Activated CD4-positive, alpha-beta memory T cell treated with anti-CD3 and anti-CD28 coated beads for 36 hours (primary cell): ENCODE measurements at places on chromosomes 5 and 9. TPM values are rescaled to one million over a fixed set of nuclear protein-coding genes. Genes with fewer than 3 reads are reported as not detected.
A peak's percentile ranks its signal among the peaks of the same experiment; 100 is the strongest.

DNA sequence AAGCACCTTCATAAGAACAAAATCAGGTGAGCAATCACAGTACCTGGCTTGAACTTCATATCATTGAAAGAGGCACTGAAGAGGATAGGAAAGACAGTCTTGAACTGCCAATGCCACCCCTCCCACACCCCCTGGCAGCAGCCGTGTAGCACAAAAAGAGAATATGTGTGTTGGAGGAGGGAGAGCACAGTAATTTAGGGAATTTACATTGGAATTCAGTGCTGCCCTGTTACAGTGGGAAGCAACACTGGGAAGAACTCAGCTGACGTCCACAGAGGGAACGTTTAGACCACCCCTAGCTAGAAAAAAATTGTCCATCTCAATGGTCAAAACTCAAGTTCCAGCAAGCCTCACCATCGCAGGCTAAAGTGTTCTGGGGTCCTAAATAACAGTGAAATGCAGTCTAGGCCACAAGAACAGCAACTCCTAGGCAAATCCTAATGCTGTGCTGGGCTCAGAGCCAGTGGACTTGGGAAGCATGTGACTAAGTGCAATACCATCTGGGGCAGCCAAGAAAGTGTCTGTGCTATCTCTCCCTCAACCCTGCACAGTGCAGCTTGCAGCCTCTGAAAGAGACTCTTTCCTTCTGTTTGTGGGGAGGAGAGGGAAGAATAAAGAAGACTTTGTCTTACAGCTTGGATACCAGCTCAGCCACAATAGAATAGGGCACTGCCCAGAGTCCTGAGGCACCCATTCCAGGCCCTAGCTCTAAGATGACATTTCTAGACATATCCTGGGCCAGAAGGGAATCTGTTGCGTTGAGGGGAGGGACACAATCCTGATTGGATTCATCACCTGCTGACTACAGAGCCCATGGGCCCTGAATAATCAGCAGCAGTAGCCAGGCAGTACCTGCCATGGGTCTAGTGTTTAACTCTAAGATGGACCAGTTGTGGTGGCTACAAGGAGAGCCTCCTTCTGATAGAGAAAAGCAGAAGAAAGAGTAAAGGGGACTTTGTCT is 62.1 kb upstream of the VLDLR start:
- DNase-seq = no peak
- H3K36me3 ChIP-seq = no peaks in the 10 kb centered on the region
- H3K27me3 ChIP-seq = no peaks in the 10 kb centered on the region
- no peaks in the 10 kb centered on the region for H3K4me1 ChIP-seq
- no peak overlapping the region for H3K27ac ChIP-seq
- no peak overlapping the region for H3K4me3 ChIP-seq

DNA sequence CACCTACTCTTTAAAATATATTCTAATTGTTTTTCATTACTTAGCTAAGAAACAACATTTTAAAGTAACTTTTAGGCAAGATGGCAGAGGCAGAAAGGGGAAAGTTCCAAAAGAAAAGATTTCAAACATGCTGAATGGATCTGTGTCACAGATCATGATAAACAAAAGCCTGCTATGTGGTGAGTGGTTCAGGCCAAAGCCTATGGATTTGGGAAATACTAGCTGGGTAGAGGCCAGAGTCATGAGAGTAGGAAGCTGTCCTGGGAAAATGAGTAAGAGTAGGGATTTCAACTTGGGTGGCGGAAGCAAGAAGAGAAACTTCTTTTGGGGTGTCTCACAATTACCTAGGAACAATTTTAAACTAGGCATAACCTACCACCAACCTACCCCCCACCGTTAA is 68.7 kb upstream of the GRHPR start:
- H3K27me3 ChIP-seq = no peaks in the 10 kb centered on the region
- peaks cover 7% of the 10 kb centered on the region for H3K4me1 ChIP-seq
- H3K4me3 ChIP-seq = no peak overlapping the region
- no peak for DNase-seq
- H3K36me3 ChIP-seq = peaks cover 39% of the 10 kb centered on the region

GRCh38 chr5:87300744-87301143 is 33.1 kb downstream of the RASA1 start:
- H3K27ac ChIP-seq = no peak overlapping the region
- no peak overlapping the region for H3K4me3 ChIP-seq
- H3K36me3 ChIP-seq = peaks cover 24% of the 10 kb centered on the region
- no peaks in the 10 kb centered on the region for H3K27me3 ChIP-seq

DNA sequence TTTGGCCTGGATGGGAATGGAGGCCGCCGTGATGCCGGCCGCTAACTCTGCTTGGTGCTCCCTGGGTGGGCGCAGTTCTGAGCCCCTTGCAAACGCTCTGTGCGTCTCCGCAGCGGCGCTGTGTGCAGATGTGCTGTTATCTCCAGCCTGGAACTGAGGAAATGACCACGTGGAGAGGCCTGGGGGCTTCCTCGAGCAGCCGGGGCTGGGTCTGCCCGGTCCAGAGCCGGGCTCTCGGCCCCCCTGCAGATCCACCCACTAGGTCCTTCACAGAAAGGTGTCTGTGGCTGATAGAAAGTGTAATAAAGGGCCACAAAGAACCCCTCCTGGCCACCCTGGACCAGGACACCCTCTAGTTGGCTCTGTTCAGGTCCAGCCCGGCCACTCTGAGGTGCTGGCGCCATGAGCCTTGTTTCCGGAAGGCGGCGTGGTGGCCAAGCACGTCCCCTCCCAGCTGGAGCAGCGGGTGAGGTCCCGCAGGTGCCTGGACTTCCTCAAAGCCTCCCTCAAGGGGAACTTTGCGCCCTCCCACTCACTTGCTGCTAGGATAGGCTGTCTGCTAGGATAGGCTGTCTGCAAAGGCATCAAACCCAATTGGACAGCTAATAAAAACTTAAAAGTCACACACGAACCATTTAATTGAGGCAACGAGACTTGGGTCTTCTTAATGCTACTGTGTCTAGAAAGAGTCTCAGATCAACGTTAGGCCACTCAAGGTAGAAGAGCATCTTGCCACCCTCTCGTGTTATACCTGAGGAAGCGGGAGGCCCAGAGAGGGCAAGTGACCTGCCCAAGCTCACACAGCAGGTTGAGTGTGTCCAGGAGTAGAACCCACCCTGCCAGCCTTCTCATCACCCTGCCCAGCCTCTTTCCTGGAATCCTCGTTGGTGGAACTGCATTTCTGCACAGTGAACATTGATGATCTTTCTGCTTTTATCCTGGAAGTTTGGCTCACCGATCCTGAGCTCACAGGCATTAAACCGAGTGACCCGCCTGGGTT is 109.3 kb upstream of the FCN2 start:
- H3K27ac ChIP-seq = no peak overlapping the region
- no peak for DNase-seq
- no peaks in the 10 kb centered on the region for H3K4me1 ChIP-seq

GRCh38 chr5:118519466-118519865 is 468.9 kb downstream of the DTWD2 start:
- H3K4me1 ChIP-seq = no peaks in the 10 kb centered on the region
- H3K36me3 ChIP-seq = no peaks in the 10 kb centered on the region
- H3K27ac ChIP-seq = no peak overlapping the region
- H3K4me3 ChIP-seq = no peak overlapping the region
- DNase-seq = no peak
- no peaks in the 10 kb centered on the region for H3K27me3 ChIP-seq

DNA sequence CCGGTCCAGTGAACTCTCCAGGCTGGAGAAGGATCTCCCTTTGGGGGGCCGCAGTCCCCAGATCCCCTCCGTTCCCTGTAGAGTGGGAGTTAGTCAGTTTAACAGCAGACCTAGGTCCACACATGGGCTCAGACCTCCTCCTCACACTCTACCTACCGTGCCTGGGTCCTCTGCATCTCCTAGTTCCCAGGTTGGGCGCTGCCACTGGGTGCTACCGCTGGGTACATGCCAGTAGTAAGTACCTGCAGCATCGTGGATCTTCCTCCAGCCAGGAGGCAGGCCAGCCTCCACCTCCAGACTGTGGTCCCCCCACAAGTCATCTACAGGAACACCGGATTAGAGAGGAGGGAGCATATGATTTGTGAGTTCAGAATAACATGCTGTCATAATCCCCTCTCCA is 802 bp downstream of the APBB3 start:
- no peaks in the 10 kb centered on the region for H3K27me3 ChIP-seq
- H3K36me3 ChIP-seq = peaks cover 19% of the 10 kb centered on the region
- peak overlapping the region; percentile 91 for H3K4me3 ChIP-seq
- H3K4me1 ChIP-seq = peaks cover 39% of the 10 kb centered on the region
- DNase-seq = peak; percentile 31

DNA sequence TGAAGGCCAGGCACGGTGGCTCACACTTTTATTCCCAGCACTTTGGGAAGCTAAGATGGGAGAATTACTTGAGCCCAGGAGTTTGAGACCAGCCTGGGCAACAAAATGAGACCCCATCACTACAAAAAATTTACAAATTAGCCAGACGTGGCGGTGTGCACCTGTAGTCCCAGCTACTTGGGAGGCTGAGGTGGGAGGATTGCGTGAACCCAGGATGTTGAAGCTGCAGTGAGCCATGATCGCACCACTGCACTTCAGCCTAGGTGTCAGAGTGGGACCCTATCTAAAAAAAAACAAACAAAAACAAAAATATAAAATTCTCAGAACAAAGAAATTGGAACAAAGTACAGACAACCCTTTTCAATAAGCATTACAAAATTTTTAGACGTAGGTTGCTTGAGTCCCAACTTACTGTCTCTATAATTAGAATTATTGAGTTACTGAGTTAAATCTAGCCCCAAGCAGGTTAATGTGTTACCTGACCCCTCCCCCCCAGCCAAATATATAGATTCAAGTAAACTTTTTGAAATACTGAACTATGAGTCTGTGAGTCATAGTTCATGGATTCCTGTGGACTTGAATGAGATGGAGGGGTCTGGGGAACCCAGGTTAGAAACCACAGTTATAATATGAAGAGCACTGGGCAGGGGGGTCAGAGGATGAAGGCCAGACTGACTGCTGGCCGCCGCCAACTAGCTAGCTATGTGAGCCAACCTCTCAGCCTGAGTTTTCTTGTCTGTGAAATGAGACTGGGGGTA is 173.1 kb downstream of the AOPEP start:
- H3K4me3 ChIP-seq = no peak overlapping the region
- no peaks in the 10 kb centered on the region for H3K36me3 ChIP-seq
- H3K4me1 ChIP-seq = peaks cover 23% of the 10 kb centered on the region
- no peaks in the 10 kb centered on the region for H3K27me3 ChIP-seq
- no peak overlapping the region for H3K27ac ChIP-seq

GRCh38 chr5:175547842-175548241 is 69.5 kb downstream of the SFXN1 start:
- DNase-seq = no peak
- H3K4me1 ChIP-seq = peaks cover 4% of the 10 kb centered on the region
- H3K36me3 ChIP-seq = no peaks in the 10 kb centered on the region
- no peak overlapping the region for H3K27ac ChIP-seq
- no peak overlapping the region for H3K4me3 ChIP-seq

GRCh38 chr5:14595189-14595588 is 13.6 kb downstream of the OTULINL start:
- peak; percentile 50 for DNase-seq
- no peaks in the 10 kb centered on the region for H3K27me3 ChIP-seq
- peak overlapping the region; percentile 63 for H3K4me3 ChIP-seq
- no peaks in the 10 kb centered on the region for H3K36me3 ChIP-seq
- H3K4me1 ChIP-seq = peaks cover 84% of the 10 kb centered on the region

- DNase-seq = no peak
- H3K4me3 ChIP-seq = no peak overlapping the region
- no peak overlapping the region for H3K27ac ChIP-seq
- no peaks in the 10 kb centered on the region for H3K4me1 ChIP-seq
- H3K27me3 ChIP-seq = no peaks in the 10 kb centered on the region
Observed at GRCh38 chr9:8457816-8458215, 658.2 kb upstream of the DMAC1 start.

DNA sequence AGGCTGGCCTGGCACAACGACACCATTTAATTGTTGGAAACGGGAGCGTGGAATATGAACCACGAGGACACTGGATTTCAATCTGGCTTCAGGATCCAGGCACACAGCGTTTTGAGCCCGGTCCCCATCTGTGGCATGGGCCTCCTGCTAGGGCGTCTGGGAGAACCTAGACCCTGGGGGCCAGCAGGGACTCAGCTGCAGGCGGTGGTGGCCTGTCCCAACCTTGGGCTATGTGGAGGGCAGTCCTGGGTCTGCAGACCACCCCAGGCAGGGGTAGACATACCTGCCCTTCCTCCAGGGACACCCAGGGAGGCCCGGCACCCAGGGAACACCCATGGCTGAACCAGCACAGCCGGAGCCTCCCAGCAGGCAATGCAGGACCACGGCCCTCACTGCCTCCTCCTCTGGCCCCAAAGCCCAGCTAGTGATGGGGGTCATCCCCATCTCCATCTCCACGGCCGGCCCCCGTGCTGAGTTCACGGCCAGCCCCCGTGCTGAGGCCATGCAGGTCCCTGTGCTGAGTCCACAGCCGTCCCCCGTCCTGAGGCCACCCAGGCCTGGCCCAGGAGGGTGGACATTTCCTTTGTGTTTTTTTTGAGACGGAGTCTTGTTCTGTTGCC is 18.5 kb upstream of the UBAC1 start:
- H3K4me3 ChIP-seq = no peak overlapping the region
- peaks cover 11% of the 10 kb centered on the region for H3K4me1 ChIP-seq
- H3K27me3 ChIP-seq = no peaks in the 10 kb centered on the region
- DNase-seq = no peak
- no peaks in the 10 kb centered on the region for H3K36me3 ChIP-seq
- no peak overlapping the region for H3K27ac ChIP-seq

- H3K27ac ChIP-seq = no peak overlapping the region
- H3K36me3 ChIP-seq = no peaks in the 10 kb centered on the region
- no peaks in the 10 kb centered on the region for H3K27me3 ChIP-seq
Observed at GRCh38 chr5:41057231-41057630, 13.9 kb downstream of the MROH2B start.

- H3K27me3 ChIP-seq = no peaks in the 10 kb centered on the region
- no peaks in the 10 kb centered on the region for H3K36me3 ChIP-seq
- no peaks in the 10 kb centered on the region for H3K4me1 ChIP-seq
- H3K27ac ChIP-seq = no peak overlapping the region
Observed at GRCh38 chr9:17160327-17160726, 25.5 kb downstream of the CNTLN start.

DNA sequence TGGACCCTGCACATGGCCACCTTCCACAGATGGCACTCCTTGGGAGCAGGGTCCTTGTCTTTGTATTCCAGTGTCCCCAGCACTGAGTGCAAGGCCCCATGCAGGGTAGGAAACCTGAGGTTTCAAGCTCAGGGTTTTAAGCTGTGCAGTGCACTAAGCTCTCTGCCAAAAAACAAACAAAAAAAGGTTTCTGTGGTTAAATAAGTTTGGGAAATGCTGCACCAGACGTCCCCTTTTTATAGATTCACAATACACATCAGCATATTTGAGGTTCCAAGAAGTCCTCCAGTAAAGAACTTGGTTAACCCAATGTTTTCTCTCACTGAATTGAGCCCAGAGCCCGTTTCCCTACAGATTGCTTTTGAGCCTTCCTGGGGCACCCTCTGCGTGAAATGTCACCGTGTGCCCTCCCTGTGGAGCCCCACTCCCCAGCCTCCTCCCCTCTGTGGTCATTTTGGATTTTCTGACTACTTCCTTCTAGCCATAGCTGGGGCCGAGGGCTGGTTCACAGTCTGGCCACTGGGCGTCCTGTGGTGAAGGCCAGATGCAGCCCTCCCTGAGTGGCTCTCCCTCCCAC is 17.1 kb downstream of the DELE1 start:
- DNase-seq = no peak
- H3K4me1 ChIP-seq = peaks cover 2% of the 10 kb centered on the region
- H3K36me3 ChIP-seq = peaks cover 5% of the 10 kb centered on the region

Gene HTR1A
- not detected for total RNA-seq

Gene PCDH12
- total RNA-seq = 2.6 TPM

Gene LHX6
- not detected for total RNA-seq

Gene FOXI1
- total RNA-seq = not detected

Gene IL13
- 13.0 TPM for total RNA-seq

Gene MRPL22
- 80.8 TPM for total RNA-seq

Gene FOXD4L4
- total RNA-seq = not detected

Gene DRD1
- total RNA-seq = not detected
